Stimulated activated CD8-positive, alpha-beta memory T cell treated with anti-CD3 and anti-CD28 coated beads, Interleukin-15, amount 100 ng/mL, for 4 hours (primary cell): ENCODE measurements at places on chromosomes 1 and 21.

- DNase-seq = no peak
These were observed 35.7 kb upstream of the ERRFI1 start for GRCh38 chr1:8061673-8062386.

- DNase-seq = no peak
These were observed 43.2 kb downstream of the ZSCAN20 start for GRCh38 chr1:33515607-33516006.

DNA sequence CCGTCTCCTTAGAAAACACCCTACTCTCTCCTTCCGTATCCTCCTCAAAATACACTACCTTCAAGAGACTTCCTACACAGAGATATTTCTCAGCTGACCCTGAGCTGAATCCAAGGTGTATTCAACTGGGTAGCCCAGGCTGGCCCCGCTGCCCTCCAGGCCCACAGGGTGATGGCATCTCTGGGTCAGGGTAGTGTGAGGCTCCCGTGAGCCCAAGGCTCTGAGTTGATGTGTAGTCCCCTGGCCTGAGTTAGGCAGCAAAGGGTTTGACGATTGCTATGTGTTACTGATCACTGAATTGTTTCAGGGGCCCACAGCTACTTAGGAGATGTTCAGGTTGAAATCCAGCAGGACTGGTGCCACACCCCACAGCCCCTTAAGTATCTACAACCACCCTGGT is 6.7 kb downstream of the INAVA start:
- DNase-seq = no peak

DNA sequence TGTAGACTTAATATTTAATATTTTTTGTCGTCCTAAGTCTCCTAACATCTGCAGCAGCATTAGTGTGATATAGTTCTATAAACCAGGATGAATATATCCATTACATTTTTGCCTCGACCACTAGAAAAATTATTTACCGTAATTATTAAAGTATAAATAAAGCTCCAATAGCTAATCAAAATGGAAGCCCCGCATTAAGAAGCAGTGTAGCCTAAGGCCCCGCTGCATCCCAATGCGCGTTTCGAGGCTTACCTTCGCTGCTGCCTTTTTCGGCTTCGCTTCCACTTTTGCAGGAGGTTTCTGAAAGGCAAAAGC is 891 bp downstream of the HMGN1 start:
- DNase-seq = no peak

- DNase-seq = no peak
These were observed 5.3 kb downstream of the CBR1 start for GRCh38 chr21:36075171-36075570.

DNA sequence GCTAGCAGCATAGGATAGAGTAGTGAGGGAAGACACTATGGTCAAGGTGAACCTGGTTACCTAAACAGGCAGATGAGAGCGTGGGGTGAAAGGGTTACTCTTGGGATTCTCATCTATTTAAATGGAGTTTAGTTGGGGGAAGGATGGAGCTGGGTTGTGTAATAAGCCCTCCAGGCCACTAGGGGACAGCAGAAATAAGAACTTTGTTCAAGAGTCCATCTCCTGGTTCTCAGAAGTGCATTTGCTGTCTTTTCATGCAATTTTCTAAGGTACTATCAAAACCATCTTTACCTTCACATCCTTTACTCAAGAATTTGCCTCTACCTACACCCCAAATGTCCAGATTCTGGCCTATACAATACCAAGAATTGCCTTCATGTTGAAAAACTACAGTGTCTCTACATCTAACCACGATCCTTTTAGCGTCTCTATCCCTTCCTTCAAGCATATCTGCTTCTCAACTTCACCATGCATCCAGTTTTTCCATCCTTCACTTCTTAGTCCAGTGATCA is 28.0 kb downstream of the SLAMF1 start:
- DNase-seq = no peak

DNA sequence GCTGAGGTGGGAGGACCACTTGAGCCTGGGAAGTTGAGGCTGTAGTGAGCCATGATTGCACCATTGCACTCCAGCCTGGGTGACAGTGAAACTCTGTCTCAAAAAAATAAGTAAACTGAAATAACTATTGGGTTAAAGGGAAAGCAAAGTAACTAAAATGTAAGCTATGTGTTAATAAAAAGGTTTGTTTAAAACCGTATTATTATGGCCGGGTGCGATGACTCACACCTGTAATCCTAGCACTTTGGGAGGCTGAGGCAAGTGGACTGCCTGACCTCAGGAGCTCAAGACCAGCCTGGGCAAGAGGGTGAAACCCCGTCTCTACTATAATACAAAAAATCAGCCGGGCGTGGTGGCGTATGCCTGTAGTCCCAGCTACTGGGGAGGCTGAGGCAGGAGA is 27.0 kb downstream of the NVL start:
- DNase-seq = no peak

GRCh38 chr1:25580927-25581326 is 35.7 kb upstream of the MAN1C1 start:
- no peak for DNase-seq

DNA sequence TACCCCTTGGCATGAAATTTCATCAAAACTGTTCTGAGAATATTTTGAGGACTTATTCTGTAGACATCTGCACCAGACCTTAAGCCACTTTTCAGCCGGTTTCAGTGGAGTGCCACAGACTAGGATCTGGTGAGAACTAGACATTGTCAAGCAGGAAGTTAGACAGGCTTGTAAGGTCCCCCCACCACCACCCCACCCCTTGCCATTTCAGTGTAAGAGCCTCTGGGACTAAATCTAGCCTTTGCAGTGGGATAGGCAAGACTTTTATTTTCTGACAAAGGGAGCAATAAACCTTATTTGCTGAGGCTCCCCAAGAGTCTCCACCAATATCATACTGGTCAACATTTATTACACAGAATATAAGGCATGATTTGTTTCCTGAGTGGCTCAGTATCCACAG is 77.9 kb upstream of the EXO1 start:
- DNase-seq = no peak

GRCh38 chr1:186418503-186418902 is 42.4 kb downstream of the PDC start:
- DNase-seq = no peak

DNA sequence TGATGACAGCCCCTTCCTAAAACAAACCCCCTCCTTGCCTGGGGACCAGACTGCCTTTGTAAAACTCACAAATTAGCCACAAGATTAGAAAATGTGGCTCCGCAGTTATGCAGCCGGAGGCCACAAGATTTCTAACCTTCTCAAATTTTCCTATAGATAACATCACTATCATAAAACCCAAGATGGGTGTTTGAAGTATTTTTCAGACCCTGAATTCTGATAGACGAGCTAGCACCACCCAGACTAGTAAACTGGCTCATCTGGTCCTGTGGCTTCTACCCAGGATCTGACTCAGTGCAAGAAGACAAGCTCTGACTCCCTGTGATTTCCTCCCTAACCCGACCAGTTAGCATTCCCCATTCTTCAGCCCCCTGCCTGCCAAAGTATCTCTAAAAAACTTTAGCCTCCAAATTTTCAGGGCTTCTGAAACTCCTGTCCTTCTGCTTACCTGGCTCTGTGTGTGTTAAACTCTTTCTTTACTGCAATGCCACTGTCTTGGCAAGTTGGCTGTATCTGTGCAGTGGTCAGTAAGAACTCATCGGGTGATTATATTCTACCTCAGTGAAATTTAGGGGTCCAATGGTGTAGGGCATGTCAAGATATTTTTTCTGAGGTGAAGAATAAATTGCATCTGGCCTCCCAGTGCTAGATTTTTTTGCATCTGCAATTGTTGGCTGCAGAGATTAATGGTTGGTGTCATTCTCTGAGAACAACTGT is 102.1 kb downstream of the S1PR1 start:
- DNase-seq = no peak

GRCh38 chr1:91080650-91081049 is 58.8 kb upstream of the ZNF644 start:
- no peak for DNase-seq

DNA sequence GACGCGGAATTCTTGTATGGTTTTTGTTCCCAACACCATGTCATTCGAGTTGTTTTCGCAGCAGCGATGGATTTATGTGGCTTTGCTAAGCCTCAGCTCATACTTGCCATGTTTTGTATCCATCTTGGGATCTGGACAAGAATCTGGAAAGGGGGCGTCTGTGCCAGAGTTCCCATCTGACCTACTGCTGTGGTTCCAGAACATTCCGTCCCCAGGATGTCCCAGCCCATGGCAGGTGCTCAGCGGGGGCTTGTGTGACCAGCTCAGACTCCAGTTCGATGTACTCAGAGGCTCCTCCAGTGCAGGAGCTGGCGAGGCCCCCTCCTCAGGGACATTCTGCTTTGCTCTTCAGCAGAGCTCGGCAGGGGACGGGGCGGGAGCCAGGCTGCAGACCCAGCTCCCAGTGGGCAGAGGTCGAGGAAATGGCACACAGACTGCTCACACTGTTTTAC is 24.0 kb upstream of the ADARB1 start:
- DNase-seq = no peak

- no peak for DNase-seq
These were observed 143.9 kb downstream of the KAZN start for GRCh38 chr1:14742181-14742980.

GRCh38 chr1:50163680-50164079 is 55.0 kb downstream of the ELAVL4 start:
- no peak for DNase-seq

DNA sequence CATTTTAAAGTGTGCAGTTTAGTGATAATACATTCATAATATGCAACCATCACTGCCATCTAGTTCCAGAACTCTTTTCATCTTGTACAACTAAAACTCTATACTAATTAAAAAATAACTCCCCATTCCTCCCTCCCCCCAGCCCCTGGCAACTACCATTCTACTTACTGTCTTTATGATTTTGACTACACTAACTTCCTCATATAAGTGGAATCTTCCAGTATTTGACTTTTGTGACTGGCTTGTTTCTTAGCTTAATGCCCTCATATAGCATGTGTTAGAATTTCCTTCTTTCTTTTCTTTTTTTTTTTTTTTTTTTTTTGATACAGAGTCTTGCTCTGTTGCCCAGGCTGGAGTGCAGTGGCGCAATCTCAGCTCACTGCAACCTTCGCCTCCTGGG is 1.4 kb upstream of the NVL start:
- no peak for DNase-seq
